Type B pancreatic cell (in vitro differentiated cells): ENCODE measurements at places on chromosomes 6 and 20. TPM values are rescaled to one million over a fixed set of nuclear protein-coding genes. Genes with fewer than 3 reads are reported as not detected.
A peak's percentile ranks its signal among the peaks of the same experiment; 100 is the strongest.

DNA sequence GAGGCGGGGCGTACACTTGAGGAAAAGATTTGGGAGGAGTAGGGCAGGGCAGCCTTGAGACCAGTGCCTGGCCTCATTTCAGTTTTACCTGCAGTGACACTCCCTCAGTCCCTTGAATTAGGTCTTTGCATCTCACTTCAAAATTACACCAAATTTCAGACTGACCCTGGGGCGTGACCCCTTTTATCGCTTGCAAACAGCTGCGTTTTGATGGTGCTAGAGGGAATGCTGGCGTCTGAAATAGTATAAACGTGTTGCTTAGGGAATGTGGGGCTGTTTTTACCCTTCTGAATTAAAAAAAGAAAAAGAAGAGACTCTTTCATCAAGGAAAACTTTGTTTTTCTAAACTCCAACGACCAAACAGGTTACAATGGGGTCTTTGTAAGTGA is 21.0 kb downstream of the COL9A1 start:
- DNase-seq, result no peak
- H3K4me3 ChIP-seq, result peak overlapping the region; percentile 82
- H3K4me1 ChIP-seq, result no peaks in the 10 kb centered on the region
- no peaks in the 10 kb centered on the region for H3K36me3 ChIP-seq

- no peak for DNase-seq
- no peaks in the 10 kb centered on the region for H3K36me3 ChIP-seq
- H3K4me1 ChIP-seq, result peaks cover 38% of the 10 kb centered on the region
These were observed 11.0 kb downstream of the SLC29A1 start for GRCh38 chr6:44234101-44235025.

GRCh38 chr6:89707766-89708165 is 69.2 kb upstream of the LYRM2 start:
- no peak overlapping the region for H3K27ac ChIP-seq
- H3K4me1 ChIP-seq, result no peaks in the 10 kb centered on the region
- H3K4me3 ChIP-seq, result no peak overlapping the region
- H3K36me3 ChIP-seq, result peaks cover 25% of the 10 kb centered on the region

The PNISR gene
- 86.7 and 151 TPM in 2 replicates for total RNA-seq

DNA sequence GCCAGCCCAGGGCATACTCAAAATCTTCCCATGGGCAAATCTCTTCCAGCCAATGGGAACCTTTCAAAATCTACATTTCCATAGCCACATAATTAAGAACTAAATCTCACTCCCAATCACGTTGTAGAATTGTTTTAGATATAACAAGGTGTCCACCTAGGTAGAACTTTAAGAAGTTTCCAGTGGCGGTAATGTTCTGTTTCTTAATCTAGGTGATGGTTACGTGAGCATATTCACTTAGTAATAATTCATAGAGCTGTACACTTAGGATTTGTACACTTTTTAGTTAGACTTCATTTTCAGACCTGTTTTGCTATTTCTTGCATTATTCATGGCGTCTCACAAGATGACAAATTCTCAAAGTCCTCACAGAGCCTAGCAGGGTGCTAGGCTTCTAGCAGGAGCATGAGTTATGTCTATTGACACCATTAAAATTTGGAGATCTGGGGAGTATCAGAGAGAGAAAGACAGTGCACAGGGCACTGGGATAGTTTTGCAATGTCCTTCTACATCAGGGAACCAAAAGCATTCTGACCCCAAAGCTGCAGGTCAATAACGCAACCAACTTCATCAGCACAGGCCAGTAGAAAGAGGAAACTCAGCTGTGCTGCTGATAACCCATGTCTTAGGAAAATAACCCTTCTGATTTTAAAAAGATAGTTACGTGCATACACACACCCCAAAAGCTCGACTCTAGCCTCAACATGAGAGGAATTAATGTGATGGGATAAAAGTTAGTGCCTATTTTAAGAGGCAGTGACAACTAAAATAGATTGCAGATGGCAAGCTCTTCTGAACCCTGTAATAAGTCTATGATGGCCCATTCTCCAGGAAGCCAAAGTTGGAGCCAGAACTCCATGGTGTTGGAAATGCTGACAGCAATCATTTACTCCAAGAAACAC is 518.1 kb upstream of the JARID2 start:
- no peaks in the 10 kb centered on the region for H3K36me3 ChIP-seq
- H3K4me3 ChIP-seq, result no peak overlapping the region
- no peaks in the 10 kb centered on the region for H3K27me3 ChIP-seq
- peaks cover 30% of the 10 kb centered on the region for H3K4me1 ChIP-seq

The SEL1L2 gene
- total RNA-seq, result not detected in 2 replicates

DNA sequence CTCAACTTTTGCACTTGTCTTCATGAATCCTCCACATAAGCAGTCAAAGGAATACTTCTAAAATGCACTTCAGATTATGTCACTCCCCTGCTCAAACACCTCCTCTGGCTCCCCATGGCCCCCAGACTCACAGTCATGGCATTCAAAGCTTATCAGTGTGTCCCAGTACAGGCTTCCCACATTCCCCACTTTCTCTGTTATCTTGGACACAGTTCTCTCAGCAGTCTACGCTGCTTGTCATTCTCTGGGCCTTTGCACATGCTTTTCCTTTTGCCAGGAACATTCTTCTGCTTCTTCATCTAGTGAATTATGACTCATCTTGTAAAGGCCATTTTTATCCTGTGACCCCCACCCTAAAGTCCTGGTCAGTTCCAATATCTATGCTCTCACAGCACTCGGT is 31.8 kb downstream of the SLC13A3 start:
- H3K27ac ChIP-seq, result no peak overlapping the region
- no peaks in the 10 kb centered on the region for H3K36me3 ChIP-seq
- no peak for DNase-seq
- no peaks in the 10 kb centered on the region for H3K4me1 ChIP-seq

DNA sequence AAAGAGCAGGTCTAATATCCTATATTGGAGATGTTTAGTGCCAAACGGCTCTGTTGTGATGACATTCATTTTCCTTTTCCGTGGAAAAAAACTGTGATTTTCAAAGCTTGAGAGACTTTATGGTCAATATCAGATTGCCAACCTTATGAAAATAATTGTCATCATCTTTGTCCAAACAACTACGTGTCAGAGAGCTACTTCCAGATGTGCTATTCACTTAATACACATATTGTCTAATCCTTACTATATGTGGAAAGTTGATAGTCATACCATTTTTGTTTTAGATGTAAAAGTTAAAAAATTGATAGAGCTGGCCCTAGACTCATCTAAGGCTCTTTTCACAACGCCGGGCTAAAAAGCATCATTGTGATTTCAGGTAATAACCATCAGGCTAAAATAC is 550.0 kb downstream of the PHF3 start:
- no peak overlapping the region for H3K27ac ChIP-seq
- H3K4me3 ChIP-seq, result no peak overlapping the region
- H3K27me3 ChIP-seq, result no peaks in the 10 kb centered on the region
- no peaks in the 10 kb centered on the region for H3K36me3 ChIP-seq
- H3K4me1 ChIP-seq, result no peaks in the 10 kb centered on the region

DNA sequence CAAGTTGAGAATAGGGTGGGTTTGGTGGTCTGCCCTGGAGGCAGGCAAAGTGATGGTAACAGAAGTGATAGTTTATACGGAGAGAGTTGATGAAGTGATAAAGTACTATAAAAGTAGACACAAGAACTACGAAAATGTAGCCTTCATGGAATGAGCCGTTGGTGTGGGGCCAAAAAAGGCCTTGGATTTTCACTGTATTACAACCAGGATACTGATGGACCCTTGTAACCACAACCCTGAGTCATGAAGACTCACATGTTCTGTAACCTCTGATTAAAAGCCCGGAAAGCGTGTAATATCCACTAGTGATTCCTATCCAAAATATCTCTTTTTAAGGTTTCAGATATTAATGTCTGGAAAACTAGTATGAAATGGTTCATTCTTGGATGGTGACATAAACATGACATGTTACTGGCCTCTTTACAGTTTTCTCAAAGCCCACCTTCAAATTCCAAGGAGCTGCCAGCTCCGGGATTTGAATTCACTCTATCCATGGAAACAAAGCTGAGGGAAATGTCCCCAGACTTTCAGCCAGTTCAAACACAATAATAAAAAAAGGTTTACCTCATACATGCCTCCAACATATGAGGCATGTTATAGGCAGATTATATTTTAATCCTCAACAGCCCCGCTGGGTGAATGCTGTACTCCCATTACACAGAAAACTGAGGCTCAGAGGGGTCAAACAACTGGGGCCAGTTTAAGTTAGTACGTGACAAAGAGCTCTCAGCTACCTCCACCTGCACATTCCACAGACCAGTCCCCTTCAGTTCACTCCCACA is 55.4 kb downstream of the MRPL14 start:
- no peak overlapping the region for H3K27ac ChIP-seq
- peak overlapping the region; percentile 65 for H3K4me3 ChIP-seq
- H3K36me3 ChIP-seq, result no peaks in the 10 kb centered on the region
- DNase-seq, result no peak

- peaks cover 32% of the 10 kb centered on the region for H3K27me3 ChIP-seq
- DNase-seq, result no peak
- H3K4me1 ChIP-seq, result peaks cover 10% of the 10 kb centered on the region
- no peaks in the 10 kb centered on the region for H3K36me3 ChIP-seq
These were observed 8.9 kb upstream of the TCF15 start for GRCh38 chr20:618980-619379.

- no peak overlapping the region for H3K27ac ChIP-seq
- peaks cover 12% of the 10 kb centered on the region for H3K27me3 ChIP-seq
- peaks cover 41% of the 10 kb centered on the region for H3K4me1 ChIP-seq
- DNase-seq, result no peak
These were observed 423.1 kb downstream of the MAFB start for GRCh38 chr20:40265825-40266533.

The SEC63 gene
- total RNA-seq, result 90.8 and 106 TPM in 2 replicates

- no peaks in the 10 kb centered on the region for H3K27me3 ChIP-seq
- peak overlapping the region; percentile 26 for H3K27ac ChIP-seq
- no peaks in the 10 kb centered on the region for H3K36me3 ChIP-seq
These were observed 38.9 kb downstream of the RPP40 start for GRCh38 chr6:4964675-4965561.

DNA sequence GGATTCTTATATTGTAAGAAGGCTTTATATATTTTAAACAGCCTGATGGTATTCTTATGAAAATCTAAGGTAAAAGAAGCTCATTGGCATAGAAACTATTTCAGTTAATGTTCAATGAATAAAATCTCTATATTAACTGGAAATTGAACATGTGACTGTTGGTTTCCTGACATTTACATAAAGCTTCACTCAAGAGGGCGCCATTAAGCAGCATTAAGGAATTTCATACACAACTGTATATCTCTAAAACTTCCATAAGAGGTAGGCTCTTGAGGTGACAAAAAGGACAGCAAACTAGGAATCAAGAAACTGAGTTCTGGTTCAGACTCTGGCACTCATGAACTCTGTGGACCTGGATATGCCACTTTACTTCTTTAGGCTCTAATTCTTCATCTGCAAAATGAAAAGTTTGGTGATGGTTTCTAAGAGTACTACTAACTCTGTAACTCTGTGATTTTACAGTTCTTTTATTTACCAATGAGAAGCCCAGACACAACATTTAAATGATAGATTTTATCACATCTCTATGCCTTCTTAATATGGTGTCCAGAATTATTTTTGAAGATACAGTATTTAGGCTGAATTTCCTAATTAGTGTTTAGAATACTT is 147.5 kb downstream of the FLRT3 start:
- no peak overlapping the region for H3K4me3 ChIP-seq
- H3K27me3 ChIP-seq, result no peaks in the 10 kb centered on the region
- no peaks in the 10 kb centered on the region for H3K36me3 ChIP-seq
- H3K27ac ChIP-seq, result no peak overlapping the region
- H3K4me1 ChIP-seq, result peaks cover 5% of the 10 kb centered on the region

The CEP43 gene
- 18.3 and 35.3 TPM in 2 replicates for total RNA-seq

GRCh38 chr6:21022343-21023107 is 488.3 kb downstream of the CDKAL1 start:
- peak overlapping the region; percentile 95 for H3K27ac ChIP-seq
- no peaks in the 10 kb centered on the region for H3K27me3 ChIP-seq
- H3K4me1 ChIP-seq, result peaks cover 24% of the 10 kb centered on the region
- peaks cover 12% of the 10 kb centered on the region for H3K36me3 ChIP-seq
- peak overlapping the region; percentile 63 for H3K4me3 ChIP-seq
- DNase-seq, result no peak

GRCh38 chr6:21357262-21357661 is 236.3 kb upstream of the SOX4 start:
- no peak for DNase-seq
- H3K36me3 ChIP-seq, result no peaks in the 10 kb centered on the region
- peak overlapping the region; percentile 46 for H3K27ac ChIP-seq
- H3K27me3 ChIP-seq, result no peaks in the 10 kb centered on the region
- peaks cover 22% of the 10 kb centered on the region for H3K4me1 ChIP-seq
- no peak overlapping the region for H3K4me3 ChIP-seq

DNA sequence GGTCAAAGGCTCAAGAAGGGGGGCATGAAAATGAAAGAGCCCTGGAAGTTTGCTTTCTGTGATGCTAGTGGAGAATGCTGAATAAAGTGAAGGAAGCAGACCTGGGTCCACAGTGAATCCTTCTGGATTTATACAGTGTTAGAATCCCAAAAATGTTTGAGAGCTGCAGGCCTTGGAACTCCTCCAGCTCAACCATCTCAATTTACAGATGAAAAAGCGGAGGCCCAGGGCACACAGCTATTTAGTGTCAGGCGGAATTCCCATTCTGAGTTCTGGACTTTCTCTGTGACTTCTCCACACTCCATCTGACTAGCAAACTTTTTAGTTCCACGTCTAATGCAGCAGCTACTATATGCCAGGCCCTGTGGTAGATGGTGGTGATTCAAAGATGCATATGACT is 1.5 kb upstream of the PRSS35 start:
- no peak for DNase-seq
- H3K27ac ChIP-seq, result no peak overlapping the region
- H3K4me1 ChIP-seq, result peaks cover 13% of the 10 kb centered on the region
- no peak overlapping the region for H3K4me3 ChIP-seq

The NKAIN2 gene
- 0.81 and 1.7 TPM in 2 replicates for total RNA-seq

The KLC4 gene
- total RNA-seq, result 33.2 and 36.4 TPM in 2 replicates

- H3K4me3 ChIP-seq, result peak overlapping the region; percentile 86
- no peak for DNase-seq
- peaks cover 10% of the 10 kb centered on the region for H3K36me3 ChIP-seq
- peaks cover 57% of the 10 kb centered on the region for H3K27me3 ChIP-seq
- no peak overlapping the region for H3K27ac ChIP-seq
These were observed 1.3 kb upstream of the SLC35D3 start for GRCh38 chr6:136920671-136921380.

GRCh38 chr6:66161546-66162108 is 454.6 kb upstream of the EYS start:
- no peak overlapping the region for H3K4me3 ChIP-seq
- H3K27ac ChIP-seq, result no peak overlapping the region
- DNase-seq, result no peak

DNA sequence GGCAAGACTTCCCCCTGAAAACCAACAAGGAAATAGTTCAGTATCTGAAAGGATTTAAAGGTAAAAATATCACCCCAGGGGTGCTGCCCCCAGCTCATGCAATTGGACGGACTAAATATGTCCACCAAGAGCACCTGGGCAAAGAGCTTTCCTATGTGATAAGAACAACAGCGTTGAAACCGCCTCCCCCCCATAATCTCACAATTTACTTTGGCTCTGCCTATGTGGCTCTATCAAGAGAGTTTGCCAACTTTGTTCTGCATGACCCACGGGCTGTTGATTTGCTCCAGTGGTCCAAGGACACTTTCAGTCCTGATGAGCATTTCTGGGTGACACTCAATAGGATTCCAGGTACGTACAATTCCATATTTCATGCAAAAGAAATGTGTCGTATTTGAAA is 35.8 kb downstream of the GCNT2 start:
- H3K36me3 ChIP-seq, result peaks cover 5% of the 10 kb centered on the region
- peaks cover 4% of the 10 kb centered on the region for H3K27me3 ChIP-seq
- peaks cover 51% of the 10 kb centered on the region for H3K4me1 ChIP-seq
- DNase-seq, result no peak
- peak overlapping the region; percentile 94 for H3K4me3 ChIP-seq

GRCh38 chr6:126761854-126762253 is 356.6 kb upstream of the RSPO3 start:
- H3K27me3 ChIP-seq, result peaks cover 3% of the 10 kb centered on the region
- no peak overlapping the region for H3K27ac ChIP-seq
- H3K4me3 ChIP-seq, result no peak overlapping the region

The TFAP2B gene
- total RNA-seq, result 11.6 and 75.5 TPM in 2 replicates
